CD8-positive, alpha-beta T cell (primary cell): ENCODE measurements at places on chromosomes 5 and 9.

- DNase-seq: no peak
Observed at GRCh38 chr9:136011703-136012496, 50.7 kb upstream of the UBAC1 start.

DNA sequence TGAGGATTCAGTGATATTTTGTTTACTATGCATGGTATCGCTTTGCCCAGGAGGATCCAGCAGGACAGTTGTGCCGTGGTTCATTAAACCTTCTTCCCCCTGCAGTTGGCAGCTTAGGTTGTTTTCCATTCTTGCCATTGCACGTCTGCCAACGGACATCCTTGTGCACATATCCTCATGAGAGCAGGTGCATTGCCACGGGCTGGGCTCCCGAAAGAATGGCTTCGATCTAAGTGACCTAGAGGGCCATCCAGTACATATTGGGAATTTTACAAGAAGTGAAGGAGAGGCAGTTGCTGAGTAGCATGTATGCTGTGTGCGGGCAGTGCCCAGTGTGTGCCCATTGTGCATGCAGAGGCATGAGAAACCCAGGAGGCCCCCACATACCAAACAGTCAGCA lies 22.1 kb downstream of the HRH2 start:
- DNase-seq: no peak

- DNase-seq: no peak
Observed at GRCh38 chr5:71828291-71829040, 109.4 kb downstream of the CARTPT start.

DNA sequence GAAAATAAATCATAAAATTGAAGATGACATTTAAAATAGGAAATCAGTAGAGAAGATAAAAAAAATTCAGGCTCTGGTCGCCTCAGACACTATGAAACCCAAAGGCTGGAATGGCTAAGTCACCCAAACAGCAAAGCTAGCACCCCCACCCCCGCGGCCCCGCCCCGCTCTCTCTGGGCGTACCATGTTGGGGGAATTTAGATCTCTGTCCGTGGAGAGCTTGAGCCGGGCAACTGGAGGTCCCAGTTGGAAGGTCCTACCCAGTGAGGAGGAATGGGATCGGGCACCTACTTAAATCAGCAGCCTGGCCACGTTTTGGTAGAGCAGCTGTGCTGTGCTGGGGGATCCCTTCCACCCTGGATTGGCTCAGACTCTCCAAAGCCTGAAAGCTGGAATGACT lies 150.6 kb upstream of the ANKRD55 start:
- DNase-seq: no peak

- no peak for DNase-seq
Observed at GRCh38 chr5:157300564-157300963, 34.6 kb downstream of the CYFIP2 start.

- no peak for DNase-seq
Observed at GRCh38 chr5:5755888-5756287, 333.4 kb downstream of the ICE1 start.

DNA sequence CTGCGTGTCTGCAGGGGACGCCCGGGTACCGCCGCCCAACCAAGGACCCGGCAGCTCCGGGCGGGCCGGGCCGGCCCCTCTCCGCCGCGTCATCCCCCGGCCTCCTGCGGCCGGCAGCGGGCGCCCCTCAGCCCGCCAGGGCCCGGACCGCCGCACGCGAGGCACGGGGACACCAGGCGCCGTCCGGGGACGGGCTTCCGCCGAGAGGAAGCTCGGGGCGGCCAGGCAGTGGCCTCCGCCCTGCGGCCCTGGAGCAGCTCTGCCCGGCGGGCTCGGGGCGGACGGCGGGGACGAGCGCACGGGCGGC lies 373 bp downstream of the FBXW5 start:
- DNase-seq: no peak

DNA sequence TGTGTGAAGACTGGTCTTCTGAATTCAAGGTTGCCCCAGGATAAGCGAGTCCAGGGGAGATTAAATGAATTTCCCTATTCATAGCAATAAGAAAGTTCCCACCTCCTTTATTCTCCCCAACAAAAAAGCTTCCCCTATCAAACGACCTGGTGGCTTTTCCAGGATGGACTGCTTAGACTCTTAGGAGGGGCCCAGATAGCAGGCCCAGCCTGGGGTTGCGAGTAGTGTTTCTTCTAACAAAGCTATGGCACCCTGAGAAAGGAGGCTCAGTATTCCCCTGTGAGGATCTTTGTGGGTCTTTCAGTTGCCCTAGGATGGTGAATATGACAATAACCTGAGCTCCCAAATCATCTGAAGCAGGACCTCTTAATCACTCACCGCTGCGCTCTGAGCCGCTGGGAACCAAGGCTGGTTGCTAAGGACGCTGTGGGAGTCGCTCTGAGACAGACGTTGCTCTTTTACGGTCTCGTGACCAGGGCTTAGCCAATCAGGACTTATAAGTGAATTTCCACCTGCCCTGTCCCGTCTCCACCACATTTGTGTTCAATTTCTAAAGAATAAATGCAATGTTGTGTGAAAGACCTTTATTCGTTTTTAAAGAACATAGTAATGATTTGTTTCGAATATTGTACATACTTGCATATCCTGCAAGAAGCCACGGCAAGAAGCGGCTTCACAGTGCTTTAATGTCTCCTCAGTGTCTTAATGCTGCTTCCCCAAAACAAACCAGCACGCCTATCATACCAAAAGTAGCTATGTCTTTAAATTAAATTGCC lies at the start of gene TMEM232:
Gene TMEM232, minus strand, starts transcription at position 423 of the 776 bp plus-strand sequence. CDS start 59,319 bp downstream, outside the sequence.
- DNase-seq: peak; percentile 74

- DNase-seq: no peak
Observed at GRCh38 chr9:16668734-16669295, 201.7 kb downstream of the BNC2 start.

GRCh38 chr5:125261505-125262250 lies 515.2 kb upstream of the ZNF608 start:
- no peak for DNase-seq

DNA sequence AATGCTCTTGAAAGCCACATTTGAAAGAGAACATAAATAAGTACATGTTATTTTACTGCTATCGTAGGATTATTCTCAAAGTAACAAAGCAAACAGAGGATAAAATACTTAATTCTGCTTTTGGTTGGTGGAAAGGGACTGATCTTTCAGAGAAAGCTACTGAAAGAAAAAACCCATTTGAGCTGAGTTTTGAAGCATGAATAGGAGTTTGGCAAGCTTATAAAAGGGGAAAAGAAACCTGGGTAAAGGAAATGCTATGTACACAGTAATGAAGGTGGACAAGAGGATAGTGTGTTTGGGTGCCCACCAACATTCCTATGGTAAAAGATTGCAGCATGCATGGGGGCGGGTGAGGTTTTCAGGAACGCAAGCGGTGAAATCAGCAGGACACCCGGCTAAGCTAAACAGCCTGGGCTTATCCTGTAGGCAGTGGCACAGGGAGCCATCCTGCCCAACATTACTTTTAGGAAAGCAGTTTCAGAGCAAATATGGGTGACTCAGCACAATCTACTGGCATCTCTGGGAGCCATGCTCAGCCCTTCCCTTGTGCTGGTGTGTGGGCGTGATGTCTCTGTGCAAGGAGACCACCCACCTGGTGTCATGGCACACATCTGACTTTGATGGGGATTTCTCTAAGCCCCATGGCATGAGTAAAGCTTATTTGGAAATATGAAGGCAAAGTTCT lies 673.9 kb upstream of the KLF4 start:
- no peak for DNase-seq

GRCh38 chr9:122145592-122145863 lies 14.1 kb downstream of the NDUFA8 start:
- DNase-seq: no peak

DNA sequence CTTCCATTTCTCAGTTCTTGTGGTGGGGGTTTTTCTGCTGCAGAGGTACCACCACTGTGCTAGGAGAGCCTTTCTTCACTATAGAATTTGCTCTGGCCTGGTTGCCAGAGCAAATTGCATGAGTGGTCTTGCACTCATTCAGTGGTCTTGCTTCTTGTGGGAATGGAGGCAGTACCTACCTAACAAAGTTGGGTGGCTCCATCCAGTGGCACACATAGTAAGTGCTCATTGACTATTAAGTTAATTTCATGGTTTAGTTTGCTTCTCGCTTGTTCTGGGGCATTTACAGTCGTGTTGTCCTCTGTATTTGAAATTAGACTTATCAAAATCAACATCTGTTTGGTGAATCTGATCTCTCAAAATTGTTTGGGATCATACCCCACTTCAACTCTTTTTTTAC lies 23.0 kb downstream of the SLC28A3 start:
- DNase-seq: no peak
